Fibroblast of lung (primary cell): ENCODE measurements at places on chromosomes 3 and 15.
A peak's percentile ranks its signal among the peaks of the same experiment; 100 is the strongest.

DNA sequence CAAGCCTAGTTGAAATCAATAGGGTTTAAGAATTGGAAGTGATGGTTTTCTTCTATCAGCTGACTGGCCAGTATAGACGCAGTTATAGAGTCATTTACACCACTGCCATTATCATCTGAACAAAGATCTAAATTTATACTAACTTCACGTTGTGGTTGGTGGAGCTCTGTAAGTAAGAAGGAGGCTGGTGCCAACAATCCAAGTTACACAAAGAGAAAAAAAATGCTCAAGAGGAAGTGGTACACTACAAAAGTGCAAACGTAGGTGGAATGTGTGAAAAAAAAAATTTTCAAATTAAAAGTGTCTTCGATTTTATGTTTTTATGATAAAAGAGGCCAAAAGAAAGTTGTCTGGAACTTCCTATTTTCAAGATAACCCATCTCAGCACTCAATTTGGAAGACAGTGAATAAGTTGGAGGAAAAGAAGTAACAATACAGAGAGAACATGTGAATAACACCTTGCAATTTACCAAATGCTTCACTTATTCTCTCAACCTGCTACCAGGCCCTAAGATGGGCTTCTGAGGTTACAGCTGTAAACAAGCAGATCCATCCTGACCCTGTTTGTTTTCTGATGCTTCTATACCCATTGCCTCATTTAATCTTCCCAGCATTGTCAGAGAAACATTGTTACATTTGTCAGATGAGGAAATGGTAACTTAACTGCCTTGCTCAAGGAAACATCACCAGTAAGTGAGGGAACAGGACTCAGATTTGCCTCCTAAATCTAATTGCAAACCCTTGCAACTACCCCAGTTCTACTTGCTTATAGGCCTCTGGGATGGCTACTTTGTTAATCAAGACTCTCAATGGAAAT lies 12.0 kb upstream of the TASOR start:
- no peak for DNase-seq

GRCh38 chr15:70528816-70529215 lies 234.5 kb downstream of the UACA start:
- no peak for DNase-seq

- no peak for DNase-seq
Observed at GRCh38 chr3:46186471-46187340, 21.4 kb downstream of the CCR1 start.

- peak; percentile 37 for DNase-seq
Observed at GRCh38 chr3:102053375-102053989, 204.2 kb downstream of the NFKBIZ start.

- DNase-seq: no peak
Observed at GRCh38 chr3:171236265-171237008, 209.9 kb upstream of the SLC2A2 start.

GRCh38 chr15:40340740-40341400 lies at the start of gene CCDC9B:
Gene CCDC9B (minus strand): TSS chr15:40340939. CDS start chr15:40340819, 120 bp downstream.
- DNase-seq: peak; percentile 91

DNA sequence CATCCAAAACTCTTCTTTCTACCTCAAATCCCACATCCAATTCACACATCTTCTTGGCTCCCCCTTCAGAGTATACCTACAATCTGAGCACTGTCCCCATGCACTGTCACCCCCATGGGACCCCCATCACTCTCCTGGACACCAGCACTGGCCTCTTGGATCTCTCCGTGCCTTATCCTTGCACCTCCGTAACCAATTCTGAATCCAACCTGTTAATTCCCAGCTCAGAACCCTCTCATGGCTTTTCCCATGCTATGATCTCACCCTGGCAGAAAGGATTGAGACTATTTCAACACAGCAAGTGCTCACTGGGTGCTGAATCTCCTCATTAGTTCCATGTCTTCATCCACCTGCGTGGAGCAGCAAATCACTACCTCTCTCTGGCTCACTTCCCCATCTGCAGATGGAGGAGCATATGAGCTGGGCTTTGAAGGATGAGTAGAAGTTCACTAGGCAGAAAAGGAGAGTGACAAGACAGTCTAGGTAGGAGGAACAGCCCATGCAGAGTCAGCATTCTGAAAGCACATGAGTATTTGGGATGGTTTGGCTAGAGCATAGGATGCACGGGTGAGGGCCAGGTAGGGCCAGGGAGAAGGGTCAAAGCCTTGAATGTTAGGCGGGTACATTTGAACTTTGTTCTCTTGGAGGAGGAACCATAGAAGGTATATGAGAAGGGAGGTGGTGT lies 48.7 kb downstream of the SLC6A6 start:
- DNase-seq: no peak

DNA sequence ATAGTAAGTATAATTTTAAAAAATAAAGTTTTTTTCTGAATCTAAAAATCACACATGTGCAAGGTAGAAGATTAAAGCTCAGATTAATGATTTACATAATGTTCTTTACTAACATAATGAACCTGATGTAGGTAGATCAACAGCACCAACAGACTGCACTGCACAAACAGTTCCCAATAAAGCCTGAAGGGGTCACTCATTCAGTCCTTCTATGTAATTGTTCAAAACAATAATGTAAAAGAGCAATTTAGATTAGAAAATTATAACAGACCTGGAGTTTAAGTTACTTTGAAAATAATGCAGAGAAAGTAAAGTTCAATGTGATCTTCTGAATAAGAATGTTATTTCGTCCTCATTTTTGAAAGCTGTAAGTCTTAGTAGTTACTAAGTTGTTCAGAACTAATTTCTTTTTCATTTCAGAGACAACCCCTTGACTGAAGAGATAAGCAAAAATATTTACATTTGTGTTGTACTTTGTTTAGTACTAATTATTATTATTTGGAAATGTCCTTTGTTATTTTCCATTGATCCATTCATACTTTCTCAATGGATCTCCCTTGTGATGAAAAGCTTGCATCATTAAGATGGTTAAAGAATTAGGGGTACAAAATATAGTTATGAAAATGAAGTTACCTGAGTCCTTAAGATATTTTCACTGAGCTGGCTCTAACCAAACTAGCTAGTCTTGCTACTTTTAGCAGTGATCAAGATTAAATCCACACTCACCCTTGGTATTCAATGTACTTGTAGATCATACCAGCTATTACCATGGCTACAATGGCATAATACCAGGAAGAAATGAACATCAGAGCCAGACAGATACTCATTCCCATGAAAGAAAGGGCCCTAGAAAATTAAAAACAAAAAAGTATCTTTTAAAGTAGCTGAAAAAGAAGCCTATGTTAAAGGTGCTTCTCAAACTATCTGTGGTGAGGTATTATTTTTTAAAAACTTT lies 16.8 kb downstream of the EMC4 start:
- DNase-seq: peak; percentile 65

DNA sequence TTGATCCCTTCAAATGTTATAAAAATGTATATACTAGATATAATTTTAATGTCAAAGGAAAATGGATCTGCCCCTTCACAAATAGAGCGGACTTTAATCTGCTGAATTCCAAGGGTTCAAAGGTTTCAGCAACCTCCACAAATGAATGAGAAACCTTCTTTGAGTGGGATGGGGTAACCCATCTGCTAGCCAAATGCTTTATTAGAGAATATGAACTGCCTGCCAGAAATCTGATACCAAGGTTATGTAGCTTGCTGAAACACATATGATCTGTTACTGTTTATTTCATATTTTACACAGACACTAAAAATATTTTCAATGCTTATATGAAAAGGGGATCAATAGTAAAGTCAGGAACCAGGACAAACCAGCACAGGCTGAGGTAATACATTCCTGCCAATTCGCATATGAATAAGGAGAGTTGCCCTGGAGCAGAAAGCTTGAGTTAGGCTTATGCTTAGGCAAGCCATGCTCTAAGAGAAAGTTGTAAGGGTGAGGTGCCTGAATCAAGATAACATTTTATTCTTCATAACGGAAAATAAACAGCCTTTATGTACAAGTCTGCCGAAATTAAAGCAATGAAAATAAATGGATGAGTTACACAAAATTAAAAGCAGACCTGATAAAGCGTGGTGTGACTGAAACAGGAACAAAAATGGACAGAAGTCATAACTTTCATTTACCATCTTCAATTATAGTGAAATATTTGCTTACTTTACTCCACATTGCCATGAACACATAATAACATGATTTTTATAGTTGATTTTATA lies 26.5 kb downstream of the PLOD2 start:
- DNase-seq: no peak

DNA sequence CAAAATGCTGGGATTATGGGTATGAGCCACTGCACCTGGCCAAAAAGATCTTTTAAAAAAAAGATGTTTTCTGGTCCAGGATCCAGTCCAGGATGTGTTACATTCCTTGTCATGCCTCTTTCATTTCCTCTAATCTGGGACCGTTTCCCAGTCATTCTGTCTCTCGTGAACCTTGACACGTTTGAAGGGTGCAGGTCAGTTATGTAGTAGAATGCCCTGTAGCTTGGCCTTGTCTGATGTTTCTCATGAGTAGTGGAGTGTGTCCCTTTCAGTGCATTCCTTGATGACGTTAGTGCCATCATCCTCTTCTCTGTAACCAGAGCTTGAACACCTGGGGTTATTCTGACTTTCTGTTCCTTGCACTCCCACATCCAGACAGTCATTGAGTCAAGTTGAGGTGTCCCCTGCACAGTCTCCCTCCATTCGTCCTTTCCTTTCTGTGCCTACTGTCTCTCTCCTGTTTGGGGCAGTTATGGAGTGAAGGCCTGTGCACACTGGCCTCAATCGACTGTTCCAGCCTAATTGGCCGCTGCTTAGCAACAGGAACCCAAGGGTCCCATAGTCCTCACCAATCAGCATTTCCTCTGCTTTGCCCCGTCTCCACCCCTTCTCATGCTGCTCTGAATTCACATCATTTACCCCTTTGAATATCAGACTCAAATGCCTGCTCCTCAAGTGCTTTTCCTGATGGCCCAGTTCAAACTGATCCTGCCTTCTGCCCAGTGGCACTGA lies 5.5 kb downstream of the FAM81A start:
- DNase-seq: no peak

DNA sequence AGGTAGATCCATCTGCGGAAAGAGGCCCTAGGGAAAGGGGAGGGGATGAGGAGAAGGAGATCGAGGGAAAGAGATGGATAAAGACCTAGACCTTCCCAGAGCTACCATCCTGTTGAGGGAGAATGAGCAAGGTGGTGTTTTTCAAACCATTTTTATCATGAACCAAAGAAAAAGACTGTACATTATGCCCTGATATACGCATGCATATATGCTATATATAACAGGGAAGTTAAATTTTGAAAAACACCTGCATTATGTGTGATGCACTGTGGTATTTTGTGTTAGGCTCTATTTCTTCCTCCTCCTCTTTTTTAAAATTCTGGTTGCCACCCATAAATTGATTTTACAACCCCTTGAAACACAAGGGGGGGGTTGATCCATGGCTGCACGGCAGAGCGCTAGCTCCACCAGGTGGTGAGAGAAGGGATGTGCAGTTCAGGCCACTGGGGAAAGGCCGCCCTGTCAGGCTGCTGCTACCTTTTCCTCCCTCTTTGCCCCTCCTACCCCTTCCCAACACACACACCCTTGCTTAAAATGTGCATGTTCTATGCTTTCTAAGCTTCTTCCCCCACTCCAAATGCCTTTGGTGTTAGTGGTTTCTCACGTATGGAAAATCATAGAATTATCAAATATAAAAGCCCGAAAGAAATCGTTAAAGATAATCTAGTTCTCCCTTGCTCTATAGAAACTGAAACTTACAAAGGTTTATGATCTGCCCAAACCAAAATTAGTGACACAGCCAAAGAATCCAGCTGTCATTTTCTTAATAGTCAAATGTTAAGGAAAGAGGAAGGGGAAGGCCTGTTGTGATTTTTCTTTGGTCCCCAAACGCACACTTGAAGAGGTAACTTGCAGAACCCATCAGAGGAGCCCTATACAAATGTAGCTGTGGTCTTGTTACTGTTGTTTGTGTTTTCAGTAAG lies 262.0 kb upstream of the UMPS start:
- DNase-seq: peak; percentile 26

DNA sequence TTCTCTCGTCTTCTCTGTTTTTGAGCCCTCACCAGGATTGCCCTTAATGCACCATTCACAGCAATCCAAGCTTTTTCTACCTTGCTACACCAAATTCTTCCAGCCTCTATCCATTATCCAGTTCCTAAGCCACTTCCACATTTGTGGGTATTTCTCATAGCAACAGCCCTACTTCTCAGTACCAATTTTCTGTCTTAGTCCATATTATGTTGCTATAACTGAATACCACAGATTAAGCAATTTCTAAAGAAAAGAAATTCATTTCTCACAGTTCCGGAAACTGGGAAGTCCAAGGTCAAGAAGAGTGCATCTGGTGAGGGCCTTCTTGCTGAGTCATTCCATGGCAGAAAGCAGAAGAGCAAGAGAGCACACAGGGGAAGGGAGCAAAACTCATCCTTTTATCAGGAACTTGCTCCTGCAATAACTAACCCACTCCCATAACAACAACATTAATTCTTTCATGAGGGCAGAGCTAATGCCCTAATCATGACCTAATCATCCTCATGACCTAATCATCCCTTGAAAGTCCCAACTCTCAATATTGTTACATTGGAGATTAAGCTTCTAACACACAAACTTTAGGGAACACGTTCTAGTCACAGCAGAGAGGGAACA lies 9.7 kb upstream of the EIF1B start:
- DNase-seq: peak; percentile 76

- no peak for DNase-seq
Observed at GRCh38 chr3:17025594-17026139, 140.9 kb downstream of the PLCL2 start.

DNA sequence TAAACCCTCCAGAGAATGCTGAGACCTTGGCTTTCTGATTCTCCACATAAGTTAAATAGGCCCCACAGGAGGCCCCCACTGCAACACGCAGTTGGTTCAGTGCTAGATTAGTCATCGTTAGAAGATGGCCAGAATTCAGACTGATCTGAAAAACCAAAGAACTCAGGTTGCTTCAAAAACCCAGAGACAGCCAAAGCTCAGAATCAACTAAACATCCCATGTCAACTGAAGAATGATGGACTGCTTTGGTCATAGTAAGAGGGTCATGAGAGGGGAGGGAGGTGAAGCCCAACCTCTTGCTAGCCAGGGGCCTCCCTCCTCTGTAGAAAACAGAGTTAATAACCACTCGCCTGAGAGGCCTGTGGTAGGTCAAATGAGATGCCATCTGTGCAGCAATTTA lies 93.1 kb downstream of the AKAP13 start:
- peak; percentile 78 for DNase-seq

DNA sequence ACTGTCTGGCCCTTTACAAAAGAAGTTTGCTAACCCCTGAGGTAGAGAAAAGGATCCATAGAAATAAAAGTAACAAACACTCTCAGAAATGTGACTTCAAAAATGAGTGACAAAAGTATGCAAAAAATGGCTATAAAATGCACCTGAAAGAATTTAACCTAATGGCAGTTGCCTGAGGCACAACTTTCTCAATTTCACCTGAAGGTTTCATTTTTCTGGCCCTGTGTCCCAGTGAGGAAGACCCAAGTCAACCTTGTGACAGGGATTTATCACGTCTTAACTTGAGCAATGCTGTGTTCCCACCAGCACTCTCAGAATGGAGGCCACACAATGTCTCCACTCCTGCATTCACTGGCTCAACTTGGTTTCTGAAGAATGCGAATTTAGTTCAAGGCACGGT lies 83.0 kb downstream of the FHIT start:
- DNase-seq: no peak
